CD4-positive, alpha-beta T cell treated with Interleukin-15 for 1 hour (primary cell): ENCODE measurements at places on chromosomes 16 and 17.

GRCh38 chr16:1120577-1120941 is 24.5 kb upstream of the C1QTNF8 start:
- no peak for DNase-seq

DNA sequence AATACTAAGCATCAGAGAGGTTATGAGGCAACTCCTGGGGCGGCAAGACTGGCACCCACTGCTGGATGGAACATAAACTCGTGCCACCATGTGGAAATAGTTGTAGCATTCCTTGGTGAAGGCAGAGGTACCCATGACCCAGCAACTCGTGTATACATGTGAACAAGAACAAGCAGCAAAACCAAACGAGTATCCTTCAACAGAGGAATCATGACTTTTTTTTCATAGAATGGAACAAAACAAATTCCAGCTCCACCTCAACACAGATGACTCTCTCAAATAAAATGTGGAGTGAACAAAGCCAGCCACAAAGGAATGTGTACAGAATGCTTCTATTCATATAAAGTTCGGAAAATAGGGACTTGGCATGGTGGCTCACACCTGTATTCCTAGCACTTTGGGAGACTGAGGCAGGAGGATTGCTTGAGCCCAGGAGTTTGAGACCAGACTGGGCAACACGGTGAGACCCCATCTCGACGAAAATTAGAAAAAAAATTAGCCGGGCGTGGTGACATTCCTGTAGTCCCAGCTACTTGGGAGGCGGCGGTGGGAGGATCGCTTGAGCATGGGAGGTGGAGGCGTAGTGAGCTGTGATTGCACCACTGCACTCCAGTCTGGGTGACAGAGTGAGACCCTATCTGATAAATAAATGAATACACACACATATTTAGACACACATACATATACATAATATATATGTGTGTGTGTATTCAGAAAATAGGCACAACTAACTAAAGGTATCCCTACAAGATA is 35.3 kb downstream of the B9D1 start:
- DNase-seq: no peak

DNA sequence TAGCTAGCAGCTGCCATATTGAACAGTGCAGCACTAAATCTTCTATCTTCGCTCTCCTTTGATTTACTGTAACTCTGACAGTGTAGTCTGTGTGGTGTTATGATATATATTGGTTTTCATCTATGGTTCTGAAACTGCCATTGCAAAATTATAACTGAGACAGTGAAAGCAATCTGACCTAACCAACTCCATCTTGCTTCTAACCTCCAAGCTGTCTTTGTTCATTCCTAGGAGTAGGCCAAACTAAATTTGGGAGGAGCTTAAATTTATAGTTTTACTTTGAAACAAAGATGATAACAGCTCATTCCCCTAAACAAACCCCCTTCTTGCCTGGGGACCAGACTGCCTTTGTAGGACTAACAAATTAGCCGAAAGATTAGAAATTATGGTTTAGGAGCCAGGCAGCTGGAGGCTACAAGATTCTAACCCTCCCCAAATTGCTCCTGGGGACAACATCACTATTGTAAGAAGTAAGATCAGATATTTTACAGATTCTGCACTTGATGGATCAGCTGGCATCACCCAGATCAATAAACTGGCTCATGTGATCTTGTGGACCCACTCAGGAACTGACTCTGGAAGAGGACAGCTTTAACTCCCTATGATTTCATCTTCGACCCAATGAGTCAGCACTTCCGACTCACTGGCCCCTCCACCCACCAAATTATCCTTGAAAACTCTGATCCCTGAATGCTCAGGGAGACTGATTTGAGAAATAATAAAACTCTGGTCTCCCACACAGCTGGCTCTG is 47.0 kb upstream of the FBXO47 start:
- DNase-seq: no peak

GRCh38 chr17:50114849-50115357 is 15.1 kb downstream of the SAMD14 start:
- peak; percentile 47 for DNase-seq

- peak; percentile 63 for DNase-seq
These were observed at the start of gene TLCD1 for GRCh38 chr17:28726226-28726626. Gene TLCD1, minus strand, starts transcription at chr17:28726233. Its CDS starts 136 bp downstream, at chr17:28726097.

DNA sequence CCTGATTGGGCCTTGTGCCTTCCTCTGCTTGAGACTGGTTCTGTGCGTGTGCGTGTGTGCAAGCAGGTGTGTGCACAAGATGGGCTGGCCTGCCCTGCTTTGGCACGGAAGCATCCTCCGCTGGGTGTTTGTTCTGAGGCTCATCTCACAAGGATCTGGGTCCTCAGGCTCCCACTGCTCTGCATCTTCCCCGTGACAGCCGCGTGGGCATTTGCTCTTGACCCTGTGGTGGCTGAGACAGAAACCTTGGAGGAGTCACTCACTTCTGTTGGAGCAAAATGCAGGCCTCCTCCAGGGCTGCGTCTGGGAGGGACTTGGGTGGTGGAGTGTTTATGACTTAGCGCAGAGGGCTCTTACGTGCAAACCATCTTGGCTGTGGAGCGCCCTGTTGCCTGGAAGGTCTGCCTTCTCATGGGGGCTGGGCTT is 119.2 kb downstream of the RPTOR start:
- DNase-seq: no peak
